ENCODE measurements at places on chromosomes 6 and 20.

DNA sequence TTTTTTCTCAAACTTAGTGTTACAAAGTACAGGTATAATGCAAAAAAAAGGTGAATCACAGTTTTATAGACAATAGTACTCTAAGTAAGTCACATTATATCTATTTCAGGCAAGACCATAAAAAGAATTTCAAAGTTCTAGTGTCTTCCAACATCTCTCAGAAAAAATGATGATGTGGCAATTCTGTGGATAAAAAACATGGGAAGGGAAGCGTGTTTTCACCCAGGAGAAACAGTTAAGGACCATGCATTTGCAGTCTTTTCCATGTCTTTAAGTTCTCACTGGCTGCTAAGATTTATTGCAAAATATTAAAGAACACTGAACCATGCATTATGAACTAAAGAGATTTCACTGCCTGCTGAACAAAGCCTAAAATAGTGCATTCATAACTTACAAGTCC is 1.8 kb downstream of the SSR1 start:
- DNase-seq, result no peak

DNA sequence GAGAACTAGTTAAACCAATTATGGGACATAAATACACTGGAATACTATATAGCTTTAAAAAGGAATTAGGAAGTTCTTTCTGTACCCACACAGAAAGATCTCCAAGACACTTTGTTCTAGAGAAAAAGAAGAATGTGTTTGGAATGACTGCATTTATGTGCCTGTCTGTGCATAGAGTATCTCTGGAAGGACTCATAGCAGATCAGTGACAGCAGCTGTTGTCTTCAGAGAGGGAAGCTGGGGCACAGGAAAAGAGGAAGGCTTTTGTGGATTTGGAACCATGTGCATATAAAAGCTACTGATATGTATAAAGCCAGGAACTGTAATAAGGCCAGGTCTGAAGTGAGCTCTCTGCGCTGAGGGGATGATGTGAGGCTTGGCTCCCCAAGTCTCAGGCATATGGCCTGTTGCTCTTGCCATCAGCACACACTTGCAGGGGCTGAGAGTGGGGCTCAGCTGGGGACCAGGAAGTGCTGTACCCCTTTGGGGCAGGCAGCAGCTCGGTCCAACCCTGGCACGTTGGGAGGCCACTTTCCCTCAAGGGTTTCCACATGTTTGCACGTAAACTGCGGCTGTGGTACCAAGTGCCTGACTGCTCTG is 31.8 kb upstream of the CCDC167 start:
- DNase-seq, result no peak

- DNase-seq, result no peak
Measured at GRCh38 chr6:151704383-151704782, 103.1 kb upstream of the ESR1 start.

DNA sequence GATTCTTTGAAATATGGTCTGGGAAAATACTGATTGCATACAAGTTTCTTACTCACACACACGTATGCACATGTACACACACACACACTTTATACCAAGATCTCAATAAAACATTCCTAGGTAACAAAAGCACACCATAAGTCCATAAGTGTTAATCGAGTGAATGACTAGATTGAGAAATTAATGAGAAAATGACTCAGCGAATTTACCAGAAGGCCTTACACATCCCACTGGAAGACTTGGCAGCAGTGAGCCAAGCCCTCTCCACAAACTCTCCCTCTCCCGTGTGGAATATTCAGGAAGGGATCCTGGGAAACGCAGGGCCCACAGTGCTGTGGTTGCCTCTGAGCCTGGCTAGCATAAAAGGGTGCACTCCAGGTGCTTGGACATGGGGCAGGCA is 227.2 kb downstream of the LY86 start:
- DNase-seq, result no peak
